Stimulated activated CD8-positive, alpha-beta memory T cell treated with anti-CD3 and anti-CD28 coated beads, Interleukin-15, amount 100 ng/mL, for 1 hour (primary cell): ENCODE measurements at places on chromosomes 7 and 10.

GRCh38 chr7:142345811-142346210 is 88.0 kb upstream of the PRSS58 start:
- no peak for DNase-seq

DNA sequence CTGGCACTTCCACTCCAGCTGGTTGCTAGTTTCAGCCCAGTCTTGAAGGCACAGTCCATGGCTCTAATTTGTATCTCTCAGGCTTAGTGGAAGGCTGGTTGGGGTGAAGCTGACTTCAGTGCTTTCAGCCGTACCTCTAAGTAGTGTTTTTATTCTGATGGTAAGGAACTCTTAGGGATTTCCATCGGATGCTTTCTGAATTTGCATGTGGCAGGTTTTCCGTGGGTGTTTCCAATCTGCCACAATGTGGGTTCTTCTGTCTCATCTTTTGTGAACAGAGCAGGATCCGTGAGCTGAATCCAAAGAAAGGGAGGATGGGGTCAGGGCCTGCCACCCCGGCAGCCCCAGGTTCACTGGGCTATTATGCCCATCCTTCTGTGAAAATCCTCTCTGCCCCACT is 607.9 kb upstream of the MKI67 start:
- DNase-seq = no peak

DNA sequence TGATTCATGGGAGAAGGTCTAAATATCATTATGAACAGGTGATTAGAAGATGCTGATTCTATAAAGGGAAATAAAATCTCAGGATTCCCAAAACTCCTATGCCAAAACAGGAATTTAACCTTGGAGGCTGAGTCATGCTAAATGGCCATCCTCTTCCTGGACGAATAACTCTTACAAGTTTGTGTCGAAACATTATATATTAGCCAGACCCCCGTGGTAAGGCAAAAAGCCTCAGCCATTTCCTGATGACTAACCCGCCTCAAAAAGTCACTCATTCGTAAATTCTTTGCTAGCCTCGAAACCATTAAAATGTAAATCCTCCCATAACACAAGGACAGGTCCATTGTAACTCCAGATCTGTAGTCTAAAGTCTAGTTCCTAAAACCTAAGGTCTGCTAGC is 32.0 kb downstream of the CUL2 start:
- DNase-seq = no peak

DNA sequence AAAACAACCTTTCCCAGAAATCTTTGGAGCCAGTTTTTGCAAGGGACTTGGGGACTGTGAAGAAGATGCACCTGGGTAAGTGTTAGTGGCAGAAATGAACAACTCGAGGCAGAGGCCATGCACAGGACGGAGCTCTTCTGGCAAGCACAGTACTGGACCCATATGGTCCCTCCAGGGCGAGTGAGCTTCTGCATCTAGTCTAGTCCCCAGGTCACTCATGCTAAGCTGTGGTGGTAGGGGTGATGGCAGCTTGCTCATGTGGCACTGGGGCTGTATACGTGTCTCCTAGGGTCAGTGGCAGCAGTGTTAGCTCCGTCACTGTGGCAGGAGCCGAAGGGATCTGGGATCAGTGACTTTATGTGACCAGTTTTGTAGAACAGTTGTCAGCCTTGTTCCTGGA is 9.3 kb upstream of the LRRC61 start:
- no peak for DNase-seq

DNA sequence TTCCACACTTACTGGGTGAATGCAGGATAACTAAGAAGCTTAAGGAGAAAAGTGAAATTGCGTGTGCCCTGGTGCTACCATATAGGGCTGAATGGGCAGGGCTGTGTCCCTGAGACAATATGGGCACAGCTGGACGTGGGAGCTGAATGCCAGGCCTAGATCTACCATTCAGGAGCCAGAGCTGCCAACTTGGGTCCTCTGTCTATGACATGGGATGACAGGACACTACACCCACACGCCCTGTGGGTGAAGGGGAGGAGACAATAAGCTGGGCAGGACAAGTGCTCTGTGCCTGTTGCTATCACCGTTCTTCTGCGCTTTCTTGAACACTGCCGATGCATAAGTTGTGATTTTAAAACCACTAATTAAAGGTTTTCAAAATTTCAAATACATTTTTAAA is 293.9 kb downstream of the TNS3 start:
- DNase-seq = no peak

GRCh38 chr10:1488970-1489548 is 248.3 kb downstream of the ADARB2 start:
- DNase-seq = no peak

DNA sequence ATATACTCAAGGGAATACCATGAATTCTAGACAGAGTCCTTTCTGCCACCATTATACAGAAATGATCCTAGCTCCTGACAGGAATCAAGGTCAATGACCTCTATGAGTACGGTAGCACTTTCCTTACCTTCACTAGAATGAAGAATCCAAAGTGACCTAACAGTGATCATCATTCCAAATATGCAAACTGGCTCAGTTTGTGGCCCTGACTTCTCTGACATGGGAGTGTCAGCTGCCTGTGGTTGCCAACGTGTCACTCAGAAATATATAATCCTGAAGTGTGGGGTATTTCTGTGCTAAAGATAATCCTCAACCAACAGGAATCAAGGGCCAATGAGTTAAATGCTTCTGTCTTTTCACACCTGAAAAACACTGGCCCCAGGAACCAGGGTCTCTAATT is 45.7 kb downstream of the COPG2 start:
- DNase-seq = no peak

DNA sequence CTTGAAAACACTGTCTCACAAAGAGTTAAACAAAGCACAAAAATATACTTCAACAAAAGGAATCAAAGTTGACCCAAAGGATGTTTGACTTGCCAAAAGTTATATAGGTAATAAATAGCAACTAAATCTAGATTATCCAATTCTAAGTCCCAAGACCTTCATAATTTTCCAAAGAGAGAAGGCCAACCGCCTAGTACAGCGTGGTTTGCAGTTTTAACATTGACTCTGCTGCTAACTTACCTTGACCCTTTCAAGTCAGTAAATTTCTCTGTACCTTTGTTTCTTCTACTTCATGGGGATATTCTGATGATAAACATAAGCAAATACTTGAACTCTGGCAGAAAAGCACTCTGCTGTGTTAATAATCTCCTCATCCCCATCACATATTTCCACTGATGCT is 1.9 kb upstream of the GPR22 start:
- DNase-seq = no peak

- DNase-seq = no peak
Observed at GRCh38 chr7:121211253-121211652, 117.5 kb upstream of the WNT16 start.

- no peak for DNase-seq
Observed at GRCh38 chr7:149635561-149636329, 137.6 kb downstream of the ZNF467 start.

- DNase-seq = no peak
Observed at GRCh38 chr10:23432166-23432565, 6.7 kb upstream of the OTUD1 start.

GRCh38 chr10:11344550-11344949 is 266.9 kb downstream of the USP6NL start:
- DNase-seq = no peak

DNA sequence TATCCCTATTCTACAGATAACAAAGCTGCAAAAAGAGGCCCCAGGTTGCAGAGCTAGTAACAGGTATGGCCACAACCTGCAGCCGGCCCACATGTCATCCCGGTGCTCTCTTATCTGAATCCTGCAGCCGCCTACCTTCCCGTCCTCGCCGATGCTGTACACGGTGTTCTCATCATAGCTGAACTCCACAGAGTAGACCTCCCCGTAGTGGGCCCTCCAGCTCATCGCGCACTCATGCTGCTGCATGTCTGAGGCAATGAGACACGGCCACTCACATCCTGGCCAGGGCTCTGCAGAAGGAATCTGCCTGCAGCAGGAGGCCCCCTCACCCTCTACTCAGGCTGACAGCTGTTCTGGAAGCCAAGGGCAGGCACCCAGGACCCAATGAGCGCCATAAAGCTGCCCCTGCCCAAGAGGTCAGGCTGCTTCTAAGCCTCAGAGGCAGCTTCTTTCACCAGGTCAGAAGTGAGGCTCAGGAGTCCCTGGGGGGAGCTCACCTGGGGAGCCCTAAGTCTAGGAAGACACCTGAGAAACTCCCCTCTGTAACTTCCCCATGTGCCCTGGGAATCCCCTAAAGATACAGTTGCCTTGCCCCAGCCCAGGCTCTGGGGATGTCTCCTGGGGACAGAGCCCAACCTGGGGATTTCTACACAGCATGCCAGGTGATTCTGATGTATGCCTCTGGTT is 17.9 kb upstream of the CYREN start:
- DNase-seq = no peak

GRCh38 chr10:63711867-63712716 is 190.9 kb downstream of the REEP3 start:
- no peak for DNase-seq

DNA sequence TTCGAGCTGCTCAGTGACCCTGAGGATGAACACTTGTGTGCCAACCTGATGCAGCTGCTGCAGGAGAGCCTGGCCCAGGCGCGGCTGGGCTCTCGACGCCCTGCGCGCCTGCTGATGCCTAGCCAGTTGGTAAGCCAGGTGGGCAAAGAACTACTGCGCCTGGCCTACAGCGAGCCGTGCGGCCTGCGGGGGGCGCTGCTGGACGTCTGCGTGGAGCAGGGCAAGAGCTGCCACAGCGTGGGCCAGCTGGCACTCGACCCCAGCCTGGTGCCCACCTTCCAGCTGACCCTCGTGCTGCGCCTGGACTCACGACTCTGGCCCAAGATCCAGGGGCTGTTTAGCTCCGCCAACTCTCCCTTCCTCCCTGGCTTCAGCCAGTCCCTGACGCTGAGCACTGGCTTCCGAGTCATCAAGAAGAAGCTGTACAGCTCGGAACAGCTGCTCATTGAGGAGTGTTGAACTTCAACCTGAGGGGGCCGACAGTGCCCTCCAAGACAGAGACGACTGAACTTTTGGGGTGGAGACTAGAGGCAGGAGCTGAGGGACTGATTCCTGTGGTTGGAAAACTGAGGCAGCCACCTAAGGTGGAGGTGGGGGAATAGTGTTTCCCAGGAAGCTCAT is 1.1 kb downstream of the DDIT4 start:
- peak; percentile 43 for DNase-seq

DNA sequence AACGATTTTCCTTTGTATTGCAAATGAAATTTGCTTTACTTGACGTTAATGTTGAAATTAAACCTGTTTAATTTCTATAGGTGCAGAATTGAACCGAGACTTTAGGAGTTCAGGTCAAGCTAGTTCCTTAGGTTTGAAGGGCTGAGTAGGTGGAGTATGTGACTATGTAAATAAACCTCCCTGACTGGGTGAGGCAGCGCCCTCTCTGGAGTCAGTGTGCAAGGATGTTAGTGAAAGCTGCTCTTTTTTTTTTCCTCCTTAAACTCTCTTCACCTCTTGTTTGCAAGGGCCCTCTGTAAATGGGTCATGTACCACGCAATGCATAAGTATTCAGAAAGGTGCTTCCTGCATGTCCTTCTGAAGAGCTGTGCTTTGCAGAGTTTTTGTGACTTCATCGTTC is 33.8 kb downstream of the GALNT17 start:
- DNase-seq = no peak

DNA sequence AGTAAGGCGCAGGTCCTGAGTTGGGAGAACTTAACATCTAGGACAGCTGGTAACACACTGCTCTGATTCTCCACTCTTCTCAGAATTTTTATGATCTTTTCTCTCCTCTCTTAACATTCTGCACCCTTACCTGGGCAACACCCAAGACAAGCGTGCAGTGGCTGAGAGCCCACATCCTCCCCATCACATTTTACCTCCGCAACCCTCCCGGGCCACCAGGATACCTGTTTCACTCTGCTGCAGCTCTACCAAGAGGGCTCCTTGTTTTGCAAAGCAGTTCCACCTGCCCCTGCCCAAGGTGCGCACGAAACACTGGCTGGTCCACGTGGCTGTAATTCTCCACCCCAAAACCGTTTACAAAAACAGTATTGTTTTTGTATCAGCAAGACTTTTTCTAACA is 81.5 kb downstream of the ITIH5 start:
- no peak for DNase-seq

DNA sequence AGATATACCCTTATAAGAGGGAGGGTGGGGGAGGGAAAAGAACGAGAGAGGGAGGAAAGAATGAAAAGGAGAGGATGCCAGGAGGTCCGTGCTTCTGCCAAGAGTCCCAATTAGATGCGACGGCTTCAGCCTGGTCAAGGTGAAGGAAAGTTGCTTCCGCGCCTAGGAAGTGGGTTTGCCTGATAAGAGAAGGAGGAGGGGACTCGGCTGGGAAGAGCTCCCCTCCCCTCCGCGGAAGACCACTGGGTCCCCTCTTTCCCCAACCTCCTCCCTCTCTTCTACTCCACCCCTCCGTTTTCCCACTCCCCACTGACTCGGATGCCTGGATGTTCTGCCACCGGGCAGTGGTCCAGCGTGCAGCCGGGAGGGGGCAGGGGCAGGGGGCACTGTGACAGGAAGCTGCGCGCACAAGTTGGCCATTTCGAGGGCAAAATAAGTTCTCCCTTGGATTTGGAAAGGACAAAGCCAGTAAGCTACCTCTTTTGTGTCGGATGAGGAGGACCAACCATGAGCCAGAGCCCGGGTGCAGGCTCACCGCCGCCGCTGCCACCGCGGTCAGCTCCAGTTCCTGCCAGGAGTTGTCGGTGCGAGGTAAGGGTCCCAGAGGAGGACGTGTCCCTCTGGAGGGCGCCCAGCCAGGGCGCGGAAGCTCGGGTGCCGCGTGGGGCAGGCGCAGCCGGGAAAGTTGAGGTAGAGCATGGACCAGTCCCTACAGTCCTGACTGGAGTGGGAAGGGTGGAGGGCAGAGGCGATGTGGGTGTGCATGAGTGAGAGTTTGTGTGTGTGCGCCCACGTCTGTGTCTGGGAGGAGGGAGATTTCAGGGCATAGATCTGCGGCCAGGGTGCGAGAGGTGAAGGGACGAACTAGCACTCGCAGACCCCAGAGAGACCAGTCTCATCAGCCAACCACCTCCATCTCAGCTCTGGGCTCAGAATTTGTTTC is 844 bp downstream of the GRM3 start:
- DNase-seq = no peak

DNA sequence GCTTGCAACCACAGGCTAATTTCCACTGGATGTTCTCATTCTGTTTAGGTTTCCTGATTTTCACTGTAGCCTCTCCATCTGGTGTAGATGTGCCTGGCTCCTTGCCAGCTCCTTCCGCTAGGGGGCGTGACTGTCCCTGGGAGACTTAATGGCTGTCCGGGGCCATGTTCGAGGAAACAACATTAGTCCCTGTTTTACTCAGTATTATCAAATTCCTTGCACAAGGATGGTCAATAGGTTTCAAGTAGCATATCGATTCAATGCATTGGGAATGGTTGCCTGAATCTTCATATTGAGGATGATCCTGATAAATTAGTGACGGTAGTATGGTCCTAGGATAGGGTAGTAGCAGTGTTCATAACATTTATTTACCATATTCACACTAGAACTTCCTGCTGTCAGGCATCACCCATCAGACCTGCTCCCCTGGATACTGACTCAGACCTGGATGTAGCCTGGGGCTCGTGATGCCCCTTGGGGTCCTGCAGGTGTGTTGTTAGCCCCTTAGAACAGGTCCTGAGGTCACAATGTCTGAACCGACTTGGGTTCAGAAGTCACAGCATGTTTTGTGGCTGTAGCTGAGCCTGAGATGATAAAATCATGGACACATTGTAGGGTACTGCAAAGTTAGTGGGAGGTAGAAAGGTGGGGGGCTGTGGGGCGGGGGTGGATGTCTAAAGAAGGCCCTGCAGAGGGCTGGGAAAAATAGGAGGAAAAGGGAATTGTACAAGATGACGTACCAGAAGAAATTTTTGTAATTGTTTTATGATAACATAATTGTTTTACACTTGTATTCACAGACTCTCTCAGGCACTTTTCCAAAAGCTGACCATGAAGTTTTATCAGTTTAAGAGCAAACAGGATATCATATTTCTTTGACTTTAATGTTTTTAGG is 8.9 kb upstream of the EXOC6 start:
- no peak for DNase-seq
